Occipital lobe (tissue), 3 donors: ENCODE measurements at places on chromosomes 4 and X. TPM values are rescaled to one million over a fixed set of nuclear protein-coding genes. Genes with fewer than 3 reads are reported as not detected.

DNA sequence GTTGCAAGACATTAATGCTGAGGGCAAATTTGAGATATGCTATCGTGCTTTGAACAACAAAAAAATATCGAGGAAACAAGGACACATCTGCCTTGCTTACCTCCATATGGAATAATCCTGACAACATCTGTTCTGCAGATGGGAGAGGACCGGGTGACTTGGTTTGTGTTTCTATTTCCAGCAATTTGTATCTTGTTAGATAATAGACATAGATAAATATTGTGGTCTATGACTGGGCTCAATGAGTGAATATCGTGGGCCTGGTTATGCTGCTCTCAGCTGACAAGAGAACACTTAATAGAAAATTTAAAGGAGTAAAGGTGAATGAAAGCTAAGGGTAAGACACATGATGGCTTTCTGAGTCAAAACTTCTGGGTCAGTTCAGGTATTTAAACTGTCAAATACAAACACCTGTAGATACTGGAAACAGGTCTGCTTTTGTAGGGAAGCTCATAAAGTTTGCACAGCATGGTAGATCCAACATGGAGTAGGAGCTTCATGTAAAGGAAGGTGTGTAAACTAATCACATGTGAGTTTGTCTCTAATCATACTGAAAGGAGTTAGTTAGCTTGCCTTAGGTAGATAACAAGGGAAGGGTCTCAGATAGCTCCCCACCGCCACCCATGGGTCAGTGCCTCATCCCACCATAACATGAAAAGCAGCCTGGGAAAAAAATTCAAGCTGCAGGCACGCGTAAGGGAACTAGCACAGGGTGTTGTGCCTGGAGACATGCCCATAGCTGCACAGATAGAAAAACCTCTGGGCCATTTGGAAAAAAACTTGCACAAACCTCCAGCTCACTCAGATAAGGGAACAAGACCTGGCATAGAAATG is 904.1 kb upstream of the EPHA5 start:
- DNase-seq, result no peak

GRCh38 chrX:54184474-54184873 is 1.4 kb upstream of the FAM120C start:
- DNase-seq, result no peak

DNA sequence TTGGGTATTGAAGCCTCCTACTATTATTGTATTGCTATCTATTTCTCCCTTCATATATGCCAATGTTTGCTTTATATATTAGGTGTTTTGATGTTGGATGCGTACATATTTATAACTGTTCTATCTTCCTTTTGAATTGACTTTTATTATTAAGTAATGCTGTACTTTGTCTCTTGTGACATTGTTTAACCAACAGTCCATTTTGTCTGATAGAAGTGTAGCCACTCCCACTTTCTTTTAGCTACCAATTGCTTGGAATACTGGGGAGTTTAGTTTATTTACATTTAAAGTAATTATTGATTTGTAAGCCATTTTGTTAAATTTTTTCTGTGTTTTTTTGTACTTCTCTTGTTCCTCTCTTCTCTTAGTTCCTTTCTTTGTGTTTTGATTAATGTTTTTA is 195.9 kb downstream of the GC start:
- no peak for DNase-seq

GRCh38 chr4:100895556-100896197 is 377.9 kb upstream of the EMCN start:
- no peak for DNase-seq

Gene ADH1B
- 0.16 TPM for total RNA-seq

Gene FAM114A1
- total RNA-seq, result 10.9 TPM

Gene CLDN34
- total RNA-seq, result 0.62 TPM
